ENCODE measurements at places on chromosomes 13 and 19.

DNA sequence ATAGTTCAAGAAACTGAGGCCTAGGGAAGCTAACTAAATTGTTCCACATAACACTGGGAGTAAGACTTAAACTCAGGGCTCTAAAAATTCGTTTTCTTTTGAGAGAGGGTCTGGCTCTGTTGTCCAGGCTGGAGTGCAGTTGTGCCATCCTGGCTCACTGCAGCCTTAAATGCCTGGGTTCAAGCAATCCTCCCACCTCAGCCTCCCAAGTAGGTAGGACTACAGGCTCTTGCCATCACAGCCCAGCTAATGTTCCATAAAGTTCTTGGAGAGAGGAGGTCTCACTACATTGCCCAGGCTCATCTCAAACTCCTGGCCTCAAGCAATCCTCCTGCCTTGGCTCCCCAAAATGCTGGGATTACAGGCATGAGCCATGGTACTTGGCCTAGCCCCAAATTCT, 10.7 kb downstream of the ZMYM5 start:
- DNase-seq, result no peak

GRCh38 chr19:30512176-30513081, 140.2 kb downstream of the ZNF536 start:
- no peak for DNase-seq

GRCh38 chr13:37344056-37344455, 238.6 kb upstream of the CSNK1A1L start:
- no peak for DNase-seq

- peak; percentile 51 for DNase-seq
These were observed 752 bp downstream of the ZMYM5 start for GRCh38 chr13:19862481-19863313.

DNA sequence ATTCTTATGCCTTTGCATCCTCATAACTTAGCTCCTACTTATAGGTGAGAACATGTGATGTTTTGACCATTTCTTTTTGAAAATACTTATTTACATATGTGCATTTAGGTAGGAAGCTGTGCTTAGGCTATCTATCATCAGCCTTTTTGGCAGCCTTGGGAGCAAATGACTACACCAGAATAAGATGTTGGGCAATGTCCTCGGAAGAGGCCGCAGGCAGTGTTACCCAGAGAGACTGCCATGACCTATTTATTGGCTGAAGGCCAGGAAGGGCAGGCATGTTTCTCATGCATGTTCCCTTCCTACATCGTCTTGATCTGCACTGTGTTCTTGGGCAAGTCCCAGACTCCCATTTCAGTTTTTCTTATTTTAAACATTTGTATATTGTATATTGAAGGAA, 122.3 kb downstream of the B3GLCT start:
- no peak for DNase-seq

DNA sequence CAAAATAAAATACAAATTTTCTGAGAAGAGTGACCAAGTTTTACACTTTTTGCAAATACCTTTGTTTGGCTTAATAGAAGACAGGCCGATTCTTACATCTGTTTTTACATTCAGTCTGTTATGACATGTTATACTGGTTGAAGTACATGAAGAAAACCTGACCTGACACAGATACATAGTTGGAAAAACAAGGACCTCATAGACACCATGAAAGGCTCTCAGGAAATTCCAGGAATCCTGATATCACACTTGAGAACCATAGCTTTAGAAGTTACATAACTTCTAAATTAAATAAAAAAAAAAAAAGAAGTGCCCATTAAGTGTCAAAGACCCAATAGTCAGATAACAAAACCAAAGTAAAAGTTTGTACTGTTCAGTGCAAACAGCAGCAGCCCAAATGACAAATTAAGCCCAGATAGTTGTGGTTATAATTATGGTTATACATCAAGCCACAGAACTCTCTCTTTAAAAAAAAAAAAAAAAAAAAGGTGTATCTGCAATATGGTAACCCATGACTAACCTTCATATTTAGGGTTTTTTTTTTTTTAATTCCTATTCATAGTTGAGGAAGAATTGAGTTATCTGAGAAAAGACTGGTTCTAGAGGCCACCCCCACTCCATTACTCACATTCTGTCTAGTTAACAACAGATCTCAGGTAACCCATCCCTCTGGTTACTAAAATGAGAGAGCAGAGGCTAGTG, 19.8 kb downstream of the RBM26 start:
- DNase-seq, result no peak

DNA sequence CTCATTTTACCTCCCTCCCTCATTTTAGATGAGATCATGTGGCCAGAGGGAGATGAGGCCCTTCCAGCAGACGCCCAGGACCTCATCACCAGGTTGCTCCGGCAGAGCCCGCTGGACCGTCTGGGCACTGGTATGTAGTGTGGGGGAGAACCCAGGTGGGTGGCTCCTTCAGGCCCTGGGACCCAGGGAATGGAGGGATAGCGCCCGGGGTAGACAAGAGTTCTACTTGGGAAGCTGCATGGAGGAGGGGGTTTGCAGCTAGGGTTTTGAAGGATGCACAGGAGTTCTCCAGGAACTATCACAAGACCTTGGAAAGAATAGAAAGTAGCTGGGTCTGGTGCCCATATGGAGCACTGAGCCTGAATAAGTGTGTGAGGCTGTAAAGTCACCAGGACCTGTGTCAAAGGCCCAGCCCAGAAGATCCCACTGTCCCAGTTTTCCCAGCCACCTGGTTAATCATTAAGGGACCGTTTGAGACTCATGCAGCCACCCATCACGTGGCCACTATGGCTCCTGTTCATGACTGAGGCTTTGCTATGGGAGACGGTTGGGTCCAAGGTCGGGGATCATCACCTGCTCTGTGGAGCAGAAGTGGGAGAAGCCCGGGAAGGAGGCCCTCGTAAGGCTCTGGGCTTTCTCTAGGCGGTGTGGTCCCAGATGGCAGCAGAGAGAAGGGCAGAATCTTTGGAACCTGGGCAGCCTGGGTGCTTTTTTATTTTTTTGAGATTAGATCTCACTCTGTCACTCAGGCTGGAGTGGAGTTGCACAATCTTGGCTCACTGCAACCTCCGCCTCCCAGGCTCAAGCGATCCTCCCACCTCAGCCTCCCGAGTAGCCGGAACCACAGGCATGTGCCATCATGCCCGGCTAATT, 17.0 kb upstream of the PIK3R2 start:
- no peak for DNase-seq

DNA sequence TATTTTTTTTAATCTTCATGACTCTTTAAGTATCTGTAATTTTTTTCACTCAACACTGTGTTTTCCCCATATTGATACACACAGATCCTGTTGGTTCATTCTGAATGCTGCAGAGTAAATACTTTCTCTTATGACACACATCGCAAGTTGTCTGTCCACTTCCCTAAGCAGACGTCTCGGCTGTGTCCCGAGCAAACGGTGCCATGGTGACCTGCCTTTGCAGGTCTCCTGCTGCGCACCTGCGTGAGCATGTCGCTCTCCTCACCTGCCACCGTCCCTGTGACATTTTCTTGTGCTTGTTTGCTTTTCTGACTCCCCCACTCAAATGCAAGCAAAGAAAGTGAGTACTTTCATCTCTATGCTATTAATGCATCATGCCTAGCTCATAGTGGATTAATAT, 57.8 kb downstream of the CCDC70 start:
- DNase-seq, result no peak

DNA sequence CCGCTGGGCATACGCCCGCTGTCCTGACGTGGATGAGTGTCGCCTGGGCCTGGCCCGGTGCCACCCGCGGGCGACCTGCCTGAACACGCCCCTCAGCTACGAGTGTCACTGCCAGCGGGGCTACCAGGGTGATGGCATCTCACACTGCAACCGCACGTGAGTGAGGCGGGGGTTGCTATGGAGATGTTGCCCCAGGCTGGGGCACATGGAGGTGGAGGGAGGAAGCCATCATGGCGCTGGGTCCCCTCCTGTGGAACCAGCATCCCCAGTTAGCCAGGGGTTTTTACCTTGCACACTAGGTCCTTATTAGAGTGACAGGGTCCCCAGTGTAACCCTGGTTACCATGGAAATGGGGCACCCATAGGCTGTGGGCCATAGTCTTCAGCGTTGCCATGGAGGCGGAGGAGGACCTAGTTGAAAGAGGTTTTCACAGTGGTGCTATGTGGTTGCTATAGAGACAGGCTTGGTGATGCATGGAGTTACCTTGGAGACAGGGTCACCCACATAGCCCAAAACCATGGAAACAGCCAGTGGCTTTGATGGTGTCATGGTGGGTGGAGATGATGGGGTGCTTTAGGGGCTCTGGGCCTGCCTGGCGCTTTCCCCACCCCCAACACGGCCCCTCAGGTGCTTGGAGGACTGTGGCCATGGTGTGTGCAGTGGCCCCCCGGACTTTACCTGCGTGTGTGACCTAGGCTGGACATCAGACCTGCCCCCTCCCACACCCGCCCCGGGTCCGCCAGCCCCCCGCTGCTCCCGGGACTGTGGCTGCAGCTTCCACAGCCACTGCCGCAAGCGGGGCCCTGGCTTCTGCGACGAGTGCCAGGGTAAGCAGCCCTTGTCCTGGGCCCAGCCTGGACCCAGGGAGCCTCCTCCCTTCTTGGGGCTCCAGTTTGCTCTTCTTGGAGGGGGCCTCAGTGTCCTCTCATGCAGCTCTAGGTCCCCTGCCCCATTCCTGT, 27.1 kb downstream of the MEGF8 start:
- DNase-seq, result no peak

- no peak for DNase-seq
These were observed 49.6 kb downstream of the LRCH1 start for GRCh38 chr13:46602531-46602930.

GRCh38 chr19:13604902-13605586, 98.8 kb upstream of the CACNA1A start:
- DNase-seq, result no peak

DNA sequence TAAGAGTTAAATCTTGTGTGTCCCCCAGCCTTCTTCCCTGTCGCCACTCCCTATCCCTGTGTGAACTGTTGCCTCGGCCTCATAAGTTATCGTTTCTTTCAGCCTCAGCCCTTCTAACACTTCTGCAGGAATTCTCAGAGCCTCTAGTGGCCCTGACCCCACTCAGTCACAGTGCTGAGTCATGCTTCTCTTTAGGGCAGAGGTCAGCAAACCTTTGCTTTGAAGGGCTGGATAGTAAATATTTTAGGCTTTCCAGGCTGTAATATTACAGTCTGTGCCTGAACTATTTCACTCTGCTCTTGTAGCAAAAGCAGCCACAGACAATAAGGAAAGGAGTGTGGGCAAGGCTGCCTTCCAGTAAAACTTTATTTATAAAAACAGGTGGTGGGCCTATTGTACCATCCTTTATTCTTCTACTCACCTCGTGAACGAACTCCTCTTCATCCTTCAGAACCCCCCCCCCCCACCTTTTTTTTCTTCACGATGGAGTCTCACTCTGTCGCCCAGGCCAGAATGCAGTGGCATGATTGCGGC, 22.1 kb downstream of the MYO9B start:
- DNase-seq, result no peak

DNA sequence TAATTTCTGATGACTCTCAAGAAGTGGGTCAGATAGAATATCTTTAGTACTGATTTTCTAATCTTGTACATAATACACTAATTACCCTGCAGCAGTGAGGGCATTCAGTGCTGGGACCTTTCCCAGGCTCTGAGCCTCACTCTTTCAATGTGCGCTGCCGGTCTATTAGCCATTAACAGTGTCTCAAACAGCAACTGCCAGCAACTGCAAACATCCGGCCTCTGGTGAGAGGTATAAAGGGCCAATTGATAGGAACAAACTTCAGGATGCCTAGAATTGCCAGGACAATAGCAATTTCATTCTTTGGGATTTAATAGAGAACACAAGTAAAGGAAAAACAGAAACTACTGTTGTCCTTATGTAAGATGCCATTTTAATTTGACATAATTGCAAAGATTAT, 604.4 kb upstream of the SPRY2 start:
- peak; percentile 56 for DNase-seq

DNA sequence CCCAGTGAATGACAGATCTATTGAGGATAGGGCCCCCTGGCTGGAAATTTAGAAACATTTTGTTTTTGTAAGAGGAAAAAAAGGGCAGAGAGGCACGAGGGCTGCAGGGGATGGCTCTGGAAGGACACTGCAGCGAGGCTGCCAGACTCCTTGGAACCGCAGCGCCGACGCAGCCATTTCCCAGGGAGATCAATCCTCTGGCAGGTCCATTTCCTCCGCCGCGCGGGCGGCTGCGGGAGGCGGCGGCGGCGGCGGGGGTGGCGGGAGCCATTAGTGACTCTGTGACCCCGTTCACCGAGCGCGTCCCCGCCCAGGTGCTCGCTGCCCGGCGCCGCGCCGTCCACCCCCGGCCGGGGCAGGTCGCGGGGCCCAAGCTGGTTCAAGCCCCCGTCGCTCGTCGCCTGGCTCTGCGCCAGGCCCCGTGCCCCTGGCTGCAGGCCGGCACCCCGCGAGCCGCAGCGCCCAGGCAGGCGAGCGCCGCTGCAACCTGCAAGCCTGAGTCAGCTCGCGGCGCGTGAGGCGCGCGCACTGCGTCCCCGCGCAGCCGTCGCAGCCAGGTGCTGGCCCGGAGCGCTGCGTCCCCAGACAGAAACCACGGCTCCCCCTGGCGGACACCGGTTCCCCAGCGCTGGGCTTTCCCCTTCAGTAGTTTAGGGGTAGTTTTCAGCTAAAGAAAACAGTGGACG, 192.6 kb downstream of the KATNAL1 start:
- peak; percentile 74 for DNase-seq

GRCh38 chr19:52898101-52898500, 666 bp upstream of the ZNF320 start:
- DNase-seq, result no peak

DNA sequence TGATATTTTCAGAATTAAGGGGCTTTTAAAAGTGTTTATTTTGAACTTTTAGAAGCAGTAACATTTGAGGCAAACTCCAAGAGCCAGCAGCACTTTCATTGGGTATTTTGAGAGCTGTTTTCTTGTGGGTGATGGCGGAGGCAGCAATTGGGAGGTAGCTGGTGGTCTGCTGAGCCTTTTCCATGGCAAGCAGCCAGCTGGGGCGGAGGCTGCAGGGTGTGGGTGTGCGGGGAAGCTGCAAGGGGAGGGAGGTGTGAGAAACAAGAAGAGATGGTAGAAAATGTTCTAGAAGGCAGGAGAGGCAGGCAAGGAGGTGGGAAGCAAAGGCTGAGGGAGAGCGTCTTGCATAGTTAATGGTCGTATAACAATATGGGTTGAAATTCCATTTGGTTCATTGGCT, 223.4 kb upstream of the HTR2A start:
- no peak for DNase-seq

GRCh38 chr13:112127564-112128330, 60.8 kb downstream of the SOX1 start:
- no peak for DNase-seq

DNA sequence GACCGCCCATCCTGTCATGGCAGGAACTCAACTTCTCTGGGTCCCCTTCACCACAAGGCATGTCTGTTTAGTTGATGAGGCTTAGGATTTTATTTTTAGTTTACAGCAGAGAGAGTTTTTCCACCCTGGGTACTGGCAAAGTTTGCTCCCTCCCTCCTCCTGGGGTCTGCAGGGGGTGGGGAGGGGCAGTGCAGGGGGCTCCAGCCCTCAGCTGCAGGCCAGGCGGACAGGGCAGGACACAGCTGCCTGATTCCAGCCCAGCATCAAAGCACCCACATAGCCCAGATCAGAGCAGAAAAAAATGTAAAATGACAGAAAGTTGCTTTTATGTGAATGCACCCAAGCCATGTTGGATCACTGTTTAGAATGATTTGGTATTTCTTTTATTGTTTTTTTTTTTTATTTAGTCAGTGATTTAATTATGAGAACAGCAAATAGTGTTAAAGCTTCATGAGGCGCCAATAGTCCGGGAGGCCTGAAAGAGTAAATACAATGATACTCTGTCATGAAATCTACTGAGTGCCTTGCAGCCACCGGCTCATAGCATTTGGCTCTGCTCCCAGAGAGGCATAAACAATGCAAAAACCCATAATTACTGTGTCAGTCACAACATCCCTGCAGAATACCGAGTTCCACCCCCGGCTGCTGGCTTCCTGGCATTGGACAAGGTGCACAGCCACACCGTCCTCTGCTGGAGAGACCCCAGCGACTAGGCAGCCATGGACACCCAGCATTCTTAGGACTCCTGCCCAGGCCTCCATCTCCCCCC, 923.5 kb downstream of the UQCRFS1 start:
- peak; percentile 90 for DNase-seq
